ENCODE measurements at places on chromosomes 1 and 21.
A peak's percentile ranks its signal among the peaks of the same experiment; 100 is the strongest.

DNA sequence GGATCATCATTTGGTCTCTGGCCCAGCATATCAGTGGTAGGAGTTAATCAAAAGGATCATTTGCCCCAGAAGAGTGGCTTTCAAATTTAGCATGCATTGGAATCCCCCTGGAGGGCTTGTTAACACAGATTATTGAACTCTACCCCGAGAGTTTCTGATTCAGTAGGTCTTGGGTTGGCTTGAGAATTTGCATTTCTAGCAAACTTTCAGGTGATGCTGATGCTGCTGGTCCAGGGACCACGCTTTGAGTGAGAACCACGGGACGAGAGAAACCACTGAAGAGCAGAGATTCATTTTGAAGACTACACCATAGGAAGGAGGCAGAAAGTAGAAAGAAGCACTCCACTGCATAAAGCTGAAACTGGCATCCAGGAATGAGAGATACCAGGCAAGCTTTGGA, 81.3 kb upstream of the DUSP10 start:
- DNase-seq = no peak

DNA sequence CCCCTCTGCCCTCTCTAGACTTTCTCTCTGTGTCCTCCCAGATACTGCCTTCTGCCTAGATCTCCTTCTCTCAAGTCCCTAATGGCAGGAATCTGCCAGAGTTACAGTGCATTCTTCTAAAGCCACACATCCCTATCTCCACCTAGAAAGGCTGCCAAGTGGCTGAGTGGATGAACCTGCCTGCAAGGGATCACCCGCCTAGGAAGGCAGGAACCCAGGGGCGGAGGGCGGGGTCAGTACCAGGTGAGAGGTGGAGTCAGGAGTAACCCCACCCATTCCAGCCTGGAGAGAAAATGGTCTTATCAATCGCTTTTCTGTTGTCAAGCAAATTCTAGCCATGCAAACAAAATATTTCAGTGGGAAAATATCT, 60.8 kb downstream of the BCAR3 start:
- DNase-seq = no peak

- no peak for DNase-seq
Observed at GRCh38 chr1:180954801-180955165, 42.1 kb downstream of the KIAA1614 start.

DNA sequence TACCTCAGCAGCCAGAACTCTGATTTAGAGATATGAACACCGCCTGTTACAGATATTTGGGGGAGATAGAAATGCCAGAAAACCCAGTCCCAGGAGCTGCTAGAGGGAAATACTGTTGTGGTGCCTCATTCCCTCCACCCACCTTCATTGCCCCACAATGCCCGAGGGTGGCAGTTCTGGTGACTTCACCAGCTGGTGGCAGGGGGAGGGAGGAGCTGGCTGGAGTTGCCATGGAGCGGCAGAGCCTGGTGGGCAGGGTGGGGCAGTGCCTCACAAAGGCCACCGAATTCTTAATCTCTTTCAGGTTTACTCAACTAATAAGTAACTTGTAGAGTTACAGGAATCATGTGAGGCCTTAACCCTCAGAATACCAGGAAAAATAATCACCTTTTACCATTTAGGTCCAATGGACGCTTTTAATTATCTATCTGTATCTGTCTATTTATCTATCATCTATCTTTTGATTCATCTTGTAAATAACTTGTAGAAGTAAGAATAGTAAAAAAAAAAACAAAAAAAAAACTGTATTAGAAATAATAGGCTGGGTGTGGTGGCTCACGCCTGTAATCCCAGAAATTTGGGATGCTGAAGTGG, 11.7 kb upstream of the S100A11 start:
- DNase-seq = peak; percentile 94

DNA sequence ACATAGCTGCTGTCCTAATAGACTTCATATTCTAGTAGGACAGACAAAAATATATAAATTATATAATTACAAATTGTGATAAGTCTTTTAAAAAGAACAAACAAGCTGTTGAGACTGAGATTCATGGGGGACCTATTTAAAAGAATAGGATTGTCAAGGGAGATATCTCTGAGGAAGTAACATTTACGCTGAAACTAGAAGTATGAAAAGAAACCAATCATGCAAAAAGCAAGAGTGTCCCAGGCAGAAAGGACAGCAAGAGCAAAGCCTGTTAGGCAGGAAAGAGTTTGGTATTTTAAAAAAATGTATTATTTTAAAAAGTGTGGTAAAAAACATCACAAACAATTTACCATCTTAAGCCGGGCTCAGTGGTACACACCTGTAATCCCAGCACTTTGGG, 9.1 kb upstream of the METTL13 start:
- DNase-seq = no peak

DNA sequence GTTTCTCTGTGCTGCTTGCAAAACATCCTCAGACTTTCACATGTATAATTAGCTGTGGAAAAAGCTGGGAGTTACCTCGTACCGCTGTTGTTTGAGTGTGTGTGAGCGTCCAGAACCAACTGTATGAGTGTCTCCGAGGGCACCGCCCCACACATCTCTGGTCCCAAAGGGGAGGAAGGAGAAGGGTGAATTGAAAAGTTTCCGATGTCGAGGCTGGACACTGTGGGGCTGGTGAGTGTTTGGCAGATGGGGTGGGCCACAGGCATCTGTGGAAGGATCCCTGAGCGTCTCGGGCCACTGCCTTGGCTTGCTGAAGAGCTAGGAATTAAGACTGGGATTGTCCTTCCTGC, 1.2 kb downstream of the ATP2B4 start:
- DNase-seq = no peak

DNA sequence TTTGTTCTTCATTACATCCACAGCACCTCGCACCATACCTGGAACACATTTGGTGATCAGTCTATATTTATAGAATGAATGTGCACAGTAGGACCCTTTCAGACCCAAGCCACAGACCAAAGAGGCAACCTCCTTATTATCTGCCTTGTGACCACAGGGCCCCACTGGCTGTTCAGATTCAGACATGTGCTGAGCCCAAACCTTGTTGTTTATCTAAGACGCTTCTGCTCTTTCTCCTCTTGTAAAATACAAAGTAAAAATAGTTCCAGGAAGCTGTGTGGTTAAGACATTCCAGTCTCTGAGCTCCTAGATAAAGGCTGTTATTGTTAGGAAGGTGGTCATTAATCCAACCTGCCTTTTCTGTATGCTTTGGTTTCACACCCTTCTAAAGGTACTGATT, 3.6 kb upstream of the SCMH1 start:
- DNase-seq = no peak

- no peak for DNase-seq
Observed at GRCh38 chr1:211340622-211341507, 14.2 kb downstream of the TRAF5 start.

All from chondrocyte (in vitro differentiated cells).